Osteocyte (in vitro differentiated cells): ENCODE measurements at places on chromosomes 1 and 21. TPM values are rescaled to one million over a fixed set of nuclear protein-coding genes. Genes with fewer than 3 reads are reported as not detected.

Gene WDR4
- 15.0 and 15.7 TPM in 2 replicates for total RNA-seq

DNA sequence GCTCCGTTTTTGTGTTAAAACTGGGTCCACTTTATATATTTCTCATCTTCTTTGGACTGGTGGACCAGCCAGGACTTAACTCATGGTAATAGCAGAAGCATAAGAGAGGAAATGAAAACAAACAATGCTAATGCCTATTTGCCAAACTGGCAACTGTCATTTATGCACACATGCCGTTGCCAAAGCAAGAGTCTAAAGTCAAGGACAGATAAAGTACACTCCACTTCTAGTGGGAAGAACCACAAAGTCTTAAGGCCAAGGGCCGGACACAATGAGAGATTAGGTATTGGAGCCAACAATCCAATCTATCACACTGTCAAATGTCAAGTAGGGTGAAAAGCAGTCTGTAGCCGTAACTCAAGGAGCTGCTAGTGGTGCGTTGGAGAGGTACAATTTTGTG, 157.7 kb downstream of the LYPLAL1 start:
- no peak for DNase-seq

- no peak for DNase-seq
These were observed 1291.5 kb upstream of the B3GALT2 start for GRCh38 chr1:194477908-194478307.

Gene FOXO6
- total RNA-seq: 0.81 and 0.99 TPM in 2 replicates

DNA sequence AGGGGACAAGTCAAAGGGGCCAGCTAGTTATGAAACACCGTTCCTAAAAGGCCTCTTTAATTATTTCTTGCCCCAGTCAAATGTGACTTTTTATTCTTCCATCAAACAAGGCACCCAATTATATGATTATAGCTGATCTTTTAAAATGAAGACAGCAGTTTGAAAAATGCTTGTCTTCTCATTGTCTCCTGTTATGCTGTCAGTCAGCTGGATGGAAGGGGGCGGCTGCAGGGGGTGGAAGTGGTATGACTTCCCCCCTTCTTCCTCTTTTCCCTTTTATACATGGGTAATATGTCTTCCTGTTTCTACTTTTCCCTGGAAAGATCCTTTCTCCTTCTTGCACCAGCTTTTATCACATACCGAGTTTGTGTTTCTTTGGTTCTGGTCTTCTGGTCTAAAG, 25.8 kb upstream of the KCNA10 start:
- no peak for DNase-seq
